ENCODE measurements at places on chromosomes 2 and 18.

DNA sequence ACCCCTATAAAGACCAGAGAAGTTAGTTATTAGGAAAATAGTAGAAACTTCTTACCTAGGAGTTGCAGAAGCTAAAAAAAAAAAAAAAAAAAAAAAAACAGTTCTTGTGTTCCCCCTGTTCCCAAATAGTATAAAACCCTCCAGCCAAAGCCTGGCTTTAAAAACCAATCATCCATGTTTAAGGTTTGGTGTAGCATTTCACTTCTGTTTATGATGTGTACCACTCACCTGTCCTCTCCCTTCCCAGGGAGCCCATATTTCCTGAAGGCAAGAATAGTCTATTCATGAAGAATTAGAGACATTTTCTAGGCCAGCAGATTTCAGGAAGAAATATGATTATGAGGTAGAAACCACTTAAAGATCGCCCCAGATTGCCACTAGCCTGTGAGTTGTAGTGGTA is 273.6 kb downstream of the SETBP1 start:
- no peak for DNase-seq

GRCh38 chr2:168157926-168158325 is 89.5 kb downstream of the STK39 start:
- no peak for DNase-seq

DNA sequence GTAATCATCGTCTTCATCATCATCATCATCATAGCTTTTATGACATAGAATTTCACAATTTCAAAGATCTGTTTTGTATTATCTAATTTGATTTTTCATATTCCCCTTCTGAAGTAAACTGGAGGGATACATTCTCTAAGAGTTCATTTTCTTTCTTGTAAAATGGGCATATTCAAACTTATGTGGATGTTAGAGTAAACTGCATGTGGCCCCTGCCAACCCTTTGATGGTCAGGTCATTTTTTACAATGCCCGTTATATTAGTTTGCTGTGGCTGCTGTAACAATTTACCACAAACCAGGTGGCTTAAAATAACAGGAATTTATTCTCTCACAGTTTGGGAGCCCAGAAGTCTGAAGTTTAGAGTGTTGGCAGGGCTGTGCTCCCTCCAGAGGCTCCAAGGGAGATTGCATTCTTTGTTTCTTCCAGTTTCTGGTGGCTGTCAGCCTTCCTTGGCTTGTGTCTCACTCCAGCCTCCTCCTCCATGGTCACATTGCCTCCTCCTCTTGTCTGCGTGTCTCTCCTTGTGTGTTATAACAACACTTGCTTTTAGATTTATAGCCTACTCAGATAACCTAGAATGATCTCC is 127.5 kb upstream of the MMADHC start:
- peak; percentile 21 for DNase-seq

DNA sequence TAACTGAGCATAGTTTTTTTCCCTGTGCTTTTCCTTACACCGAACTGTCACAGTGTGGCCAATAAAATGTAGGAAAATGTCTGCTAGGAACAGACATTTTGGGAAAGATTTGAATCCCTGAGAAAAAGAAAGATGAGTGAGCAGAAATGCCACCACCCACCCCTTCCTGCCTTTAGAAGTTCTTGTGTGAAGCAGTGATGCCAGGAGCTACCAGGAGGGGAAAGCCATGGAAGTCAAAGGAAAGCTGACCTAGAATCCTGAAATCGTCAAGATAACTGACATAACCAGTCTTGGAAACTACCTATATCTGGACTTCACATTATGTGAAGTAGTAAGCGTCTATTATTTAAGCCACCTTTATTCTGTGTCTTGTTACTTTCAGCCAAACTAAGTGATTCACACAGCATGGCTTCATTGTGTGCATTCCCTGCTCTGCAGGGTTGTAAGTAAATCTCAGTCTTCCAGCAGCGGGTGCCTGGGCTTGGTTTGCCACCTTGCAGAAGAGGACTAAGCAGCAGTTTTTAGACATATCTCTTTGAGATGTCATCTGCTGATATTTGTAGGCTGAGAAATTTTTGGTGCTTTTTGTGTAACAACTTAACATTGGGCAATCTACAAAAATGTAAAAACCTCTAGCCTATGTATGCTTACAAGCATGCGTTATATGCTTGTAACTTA is 11.2 kb upstream of the SPRED2 start:
- no peak for DNase-seq

Measured in H1 (cell line).